ENCODE measurements at places on chromosomes 11 and 22. TPM values are rescaled to one million over a fixed set of nuclear protein-coding genes. Genes with fewer than 3 reads are reported as not detected.

Gene VWCE
- 0.36 TPM for total RNA-seq

Gene OR1S1
- not detected for total RNA-seq

Gene DNAL4
- 14.4 TPM for total RNA-seq

Gene APOL4
- total RNA-seq, result 0.95 TPM

Gene OR51E1
- total RNA-seq, result 0.64 TPM

Gene ZFPL1
- 45.6 TPM for total RNA-seq

Gene P4HA3
- total RNA-seq, result 0.27 TPM

Gene GRAMD1B
- 3.5 TPM for total RNA-seq

Gene SLC6A5
- total RNA-seq, result not detected

Gene OR52E2
- total RNA-seq, result not detected

Gene OR51T1
- total RNA-seq, result not detected

Gene SORL1
- 130 TPM for total RNA-seq

Gene PSMC3
- total RNA-seq, result 74.8 TPM

Gene POU2AF1
- total RNA-seq, result 3.8 TPM

Gene UBQLN3
- not detected for total RNA-seq

Gene UBQLNL
- total RNA-seq, result 0.49 TPM

Gene MOV10L1
- 0.70 TPM for total RNA-seq

Measured in left colon (tissue), 2 donors.